IMR-90 (cell line): ENCODE measurements at places on chromosomes 12 and 14.

DNA sequence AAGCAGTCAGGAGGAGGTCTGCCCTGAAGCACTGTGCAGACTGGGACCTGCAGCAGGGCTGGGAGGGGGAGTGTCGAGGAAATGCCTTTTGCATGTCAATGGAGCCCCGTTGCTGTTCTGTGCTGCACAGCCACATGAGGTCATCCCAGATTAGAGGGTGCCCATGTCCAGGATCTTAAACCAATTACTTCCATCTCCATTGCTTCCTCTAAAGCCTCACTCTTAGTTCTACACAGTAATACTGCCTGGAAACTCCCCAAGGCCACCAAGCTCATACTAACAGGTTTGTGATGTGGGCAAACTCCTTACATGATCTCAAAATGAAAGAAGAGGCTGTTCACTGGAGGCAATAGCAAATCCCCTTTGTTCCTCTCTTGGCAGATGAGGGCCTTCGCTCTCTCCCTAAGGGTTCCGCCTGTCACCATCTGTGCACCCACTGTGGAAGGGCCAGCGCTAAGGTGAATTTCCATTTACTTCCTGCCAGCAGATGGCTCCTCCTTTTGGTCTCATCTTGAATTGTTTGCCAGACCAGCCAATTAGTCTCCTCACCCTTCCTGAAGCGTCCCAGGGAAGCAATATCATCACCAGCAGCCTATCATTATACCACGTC lies 35.4 kb upstream of the LTA4H start:
- H3K36me3 ChIP-seq: no peaks in the 10 kb centered on the region
- H3K27ac ChIP-seq: no peak overlapping the region
- H3K27me3 ChIP-seq: peaks cover 13% of the 10 kb centered on the region
- no peak overlapping the region for H3K4me3 ChIP-seq

DNA sequence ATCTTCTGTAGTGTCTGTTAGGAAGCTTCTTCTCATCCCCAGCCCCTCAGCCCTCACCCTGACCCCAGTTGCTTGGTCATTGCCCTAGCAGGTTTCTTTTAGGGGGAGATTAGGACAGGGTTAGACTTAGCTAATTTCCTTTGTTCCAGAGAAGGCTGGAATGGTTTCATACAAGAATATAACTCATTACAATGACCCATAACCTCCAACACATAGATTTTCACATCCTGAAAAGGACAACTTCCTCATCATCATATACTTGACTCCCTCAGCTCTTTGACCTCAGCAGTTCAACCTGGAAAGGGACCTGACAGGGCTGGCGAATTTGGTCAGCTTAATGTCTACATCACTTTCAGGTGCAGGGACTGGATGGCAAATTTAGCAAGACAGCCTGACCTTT lies 8.0 kb upstream of the BHLHE41 start:
- no peak overlapping the region for H3K27ac ChIP-seq
- no peaks in the 10 kb centered on the region for H3K4me1 ChIP-seq
- DNase-seq: no peak

DNA sequence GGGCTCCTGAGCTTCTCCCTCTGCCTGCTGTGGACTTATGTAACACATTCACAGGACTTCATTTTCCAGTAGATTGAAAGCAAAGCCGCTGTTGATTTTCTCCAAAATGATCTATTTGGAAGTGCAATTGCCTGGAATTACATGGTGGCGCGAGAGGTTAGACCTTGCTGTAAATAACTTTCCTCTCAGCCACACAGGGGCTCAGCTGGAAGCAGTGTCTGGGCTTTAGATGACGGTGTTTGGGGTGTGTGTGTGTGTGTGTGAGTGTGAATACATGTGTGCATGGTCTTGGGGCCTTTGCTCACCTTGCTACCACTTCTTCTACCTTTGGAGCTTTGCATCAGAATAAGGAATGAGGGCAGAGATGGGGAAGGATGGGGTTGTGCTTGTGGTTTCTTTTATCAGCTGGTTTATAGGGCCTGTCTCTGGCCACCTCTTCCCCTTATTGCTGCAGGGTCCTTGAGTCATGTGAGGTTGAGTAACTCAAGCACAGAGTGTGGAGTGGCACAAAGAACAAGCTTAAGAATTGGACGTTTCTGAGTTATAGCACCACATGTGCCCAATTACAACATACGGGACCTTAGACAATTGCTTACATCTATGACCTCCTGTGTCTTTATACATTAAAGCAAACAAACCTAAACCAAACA lies 280.6 kb downstream of the NRXN3 start:
- H3K4me1 ChIP-seq: no peaks in the 10 kb centered on the region
- no peaks in the 10 kb centered on the region for H3K36me3 ChIP-seq
- no peaks in the 10 kb centered on the region for H3K27me3 ChIP-seq

GRCh38 chr12:11884706-11885105 lies 186.0 kb upstream of the BCL2L14 start:
- H3K4me3 ChIP-seq: no peak overlapping the region
- peaks cover 13% of the 10 kb centered on the region for H3K36me3 ChIP-seq
- DNase-seq: peak; percentile 19

DNA sequence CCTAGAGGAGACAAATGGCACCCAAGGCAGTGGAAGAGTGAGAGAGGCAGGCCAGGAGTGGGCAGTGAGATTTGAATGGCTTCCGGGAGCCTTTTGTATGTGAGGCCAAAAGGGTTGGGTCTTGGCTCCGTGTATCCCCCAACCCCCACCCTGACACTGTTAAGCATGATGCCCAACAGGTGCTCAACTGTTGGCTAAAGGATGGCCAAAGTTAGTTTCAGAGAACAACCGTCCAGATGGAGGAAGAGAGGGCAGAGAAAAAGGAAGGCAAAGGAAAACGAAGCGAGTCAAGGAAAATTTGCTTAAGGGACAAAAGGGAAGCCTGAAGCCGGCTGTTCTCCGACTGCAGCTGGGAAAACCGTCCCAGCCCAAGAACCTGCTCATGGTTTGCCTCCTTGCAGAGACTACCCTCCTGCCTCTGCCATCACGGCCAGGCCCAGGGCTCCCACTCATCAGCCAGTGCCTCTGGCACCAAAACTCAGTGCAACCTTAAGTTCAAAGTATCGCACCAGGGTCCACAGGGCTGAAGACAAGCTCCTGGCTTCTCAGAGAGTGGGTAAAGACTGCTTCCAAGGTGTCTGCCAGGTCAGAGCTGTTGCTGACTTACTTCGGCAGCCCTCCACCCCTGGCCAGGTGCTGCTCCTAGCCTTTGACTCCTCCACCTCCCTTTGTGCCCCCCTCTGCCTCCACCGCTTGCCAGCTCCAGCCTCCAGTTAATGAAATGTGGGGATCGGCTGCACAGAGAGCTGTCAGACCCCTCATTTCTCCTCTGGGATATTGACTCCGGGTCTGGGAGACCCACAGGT lies 4.2 kb upstream of the C1QL4 start:
- no peaks in the 10 kb centered on the region for H3K36me3 ChIP-seq
- H3K27me3 ChIP-seq: peaks cover 87% of the 10 kb centered on the region
- H3K27ac ChIP-seq: no peak overlapping the region
- DNase-seq: no peak
- H3K4me1 ChIP-seq: peaks cover 8% of the 10 kb centered on the region; the same call in 1 of the 2 replicates

- no peaks in the 10 kb centered on the region for H3K36me3 ChIP-seq
- H3K27ac ChIP-seq: 0 out of 2 replicates have a peak overlapping the region, but pooled peaks have one; percentile 7
- H3K4me3 ChIP-seq: no peak overlapping the region
- DNase-seq: no peak
- H3K4me1 ChIP-seq: peaks cover 13% of the 10 kb centered on the region
Measured at GRCh38 chr12:50110127-50110761, 1.8 kb upstream of the COX14 start.

- no peaks in the 10 kb centered on the region for H3K4me1 ChIP-seq
- no peaks in the 10 kb centered on the region for H3K27me3 ChIP-seq
- no peak for DNase-seq
- H3K4me3 ChIP-seq: no peak overlapping the region
- no peaks in the 10 kb centered on the region for H3K36me3 ChIP-seq
Measured at GRCh38 chr14:42228611-42229010, 621.9 kb downstream of the LRFN5 start.

DNA sequence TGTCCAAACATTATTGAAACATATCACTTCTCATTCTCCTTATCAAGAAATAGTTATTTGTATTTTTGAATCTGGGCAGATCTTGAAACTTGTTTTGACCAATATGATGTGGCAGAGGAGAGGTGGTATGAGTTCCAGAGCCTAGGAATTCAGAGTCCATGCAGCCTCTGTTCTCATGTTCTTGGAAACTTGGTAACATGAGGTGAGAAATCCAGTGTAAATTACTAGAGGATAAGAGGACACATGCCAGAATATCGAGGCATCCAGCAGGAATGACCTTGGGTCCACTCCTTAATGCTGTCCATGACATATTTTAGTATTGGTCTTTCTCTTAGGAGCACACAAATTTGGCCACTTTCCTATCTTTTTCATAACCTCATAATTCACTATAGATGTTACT lies 1374.6 kb downstream of the FSCB start:
- DNase-seq: no peak
- H3K27ac ChIP-seq: no peak overlapping the region
- H3K27me3 ChIP-seq: no peaks in the 10 kb centered on the region
- no peak overlapping the region for H3K4me3 ChIP-seq
- no peaks in the 10 kb centered on the region for H3K36me3 ChIP-seq
- H3K4me1 ChIP-seq: no peaks in the 10 kb centered on the region

- no peak overlapping the region for H3K27ac ChIP-seq
- no peak overlapping the region for H3K4me3 ChIP-seq
- DNase-seq: no peak
- H3K27me3 ChIP-seq: no peaks in the 10 kb centered on the region
Measured at GRCh38 chr12:101165319-101165718, 44.7 kb downstream of the SLC5A8 start.

DNA sequence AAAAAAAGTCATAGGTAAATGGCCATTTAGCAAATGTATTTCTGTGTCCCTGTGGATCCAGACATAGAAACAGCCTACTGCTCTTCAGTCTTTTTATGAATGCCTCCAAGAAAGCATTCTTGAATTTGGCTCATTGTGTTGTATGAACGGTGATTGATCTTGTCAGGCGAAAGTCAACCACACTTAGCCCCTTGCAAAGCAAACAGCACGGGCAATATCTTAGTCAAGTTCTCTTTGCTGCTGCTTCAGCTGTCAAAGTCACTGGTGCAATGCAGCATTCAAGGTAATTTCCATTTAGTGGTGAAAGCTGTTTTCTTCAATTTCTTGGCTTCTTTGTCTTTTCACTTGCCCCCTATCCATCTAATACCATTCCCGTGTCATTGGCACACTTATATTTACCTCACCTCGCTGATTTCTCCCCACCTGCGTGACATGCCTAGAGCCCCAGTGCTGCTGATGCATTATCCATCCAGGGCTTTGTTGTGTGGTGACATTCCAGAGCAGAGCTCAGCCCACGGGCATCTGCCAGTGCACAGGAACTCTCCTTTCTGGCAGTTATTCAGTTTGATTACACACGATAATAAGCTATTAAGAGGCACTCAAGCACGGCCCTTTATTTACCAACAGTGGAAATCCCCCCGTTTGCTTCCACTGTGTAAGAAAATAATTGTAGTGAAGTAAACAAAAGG lies 362.3 kb upstream of the NOVA1 start:
- no peak for DNase-seq
- no peaks in the 10 kb centered on the region for H3K36me3 ChIP-seq
- no peaks in the 10 kb centered on the region for H3K27me3 ChIP-seq
- H3K4me3 ChIP-seq: no peak overlapping the region
- H3K4me1 ChIP-seq: no peaks in the 10 kb centered on the region
- no peak overlapping the region for H3K27ac ChIP-seq

DNA sequence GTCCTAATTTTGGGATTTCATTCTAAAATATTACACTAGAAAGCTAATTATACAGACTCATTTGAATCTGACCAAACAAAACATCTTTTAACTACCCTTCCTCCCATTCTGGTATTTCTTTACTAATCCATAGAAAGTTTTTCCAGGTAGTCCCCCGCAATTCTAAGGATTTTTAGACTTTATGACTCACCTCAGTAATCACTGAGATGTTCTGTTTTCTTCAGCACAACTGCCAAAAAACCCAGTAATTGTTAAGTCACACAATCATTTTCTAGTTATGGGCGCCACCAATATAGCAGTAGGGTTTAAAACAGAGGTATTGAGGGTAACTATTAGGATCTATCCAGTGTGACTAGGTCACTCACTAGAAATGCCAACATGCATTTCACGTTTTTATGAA lies 1.6 kb upstream of the ARID4A start:
- H3K4me3 ChIP-seq: peak overlapping the region; percentile 70
- DNase-seq: peak; percentile 29
- H3K4me1 ChIP-seq: no peaks in the 10 kb centered on the region
- H3K27me3 ChIP-seq: no peaks in the 10 kb centered on the region
- peaks cover 19% of the 10 kb centered on the region for H3K36me3 ChIP-seq

DNA sequence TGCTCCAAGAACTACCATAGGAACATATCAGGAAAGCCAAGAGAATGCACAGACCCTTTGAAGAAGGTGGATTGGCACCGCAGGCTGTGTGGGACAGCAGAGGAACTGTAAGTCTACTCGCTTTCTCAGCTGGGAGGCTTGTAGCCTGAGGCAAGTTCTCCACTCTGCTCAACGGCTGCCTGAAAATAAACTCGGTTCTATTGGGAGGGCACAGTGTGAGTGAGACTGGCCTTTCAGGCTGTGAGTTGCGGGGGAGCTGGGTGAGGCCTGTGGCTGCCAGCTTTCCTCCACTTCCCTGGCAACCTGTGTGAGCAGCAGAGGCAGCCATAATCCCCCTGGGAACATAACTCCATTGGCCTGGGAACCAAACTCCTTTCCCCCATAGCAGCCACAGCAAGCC lies 132.1 kb downstream of the ANKS1B start:
- no peak for DNase-seq
- H3K27ac ChIP-seq: no peak overlapping the region
- H3K36me3 ChIP-seq: no peaks in the 10 kb centered on the region

GRCh38 chr14:60002819-60003492 lies 83.0 kb downstream of the LRRC9 start:
- no peaks in the 10 kb centered on the region for H3K27me3 ChIP-seq
- H3K36me3 ChIP-seq: no peaks in the 10 kb centered on the region
- H3K27ac ChIP-seq: no peak overlapping the region
- DNase-seq: no peak

DNA sequence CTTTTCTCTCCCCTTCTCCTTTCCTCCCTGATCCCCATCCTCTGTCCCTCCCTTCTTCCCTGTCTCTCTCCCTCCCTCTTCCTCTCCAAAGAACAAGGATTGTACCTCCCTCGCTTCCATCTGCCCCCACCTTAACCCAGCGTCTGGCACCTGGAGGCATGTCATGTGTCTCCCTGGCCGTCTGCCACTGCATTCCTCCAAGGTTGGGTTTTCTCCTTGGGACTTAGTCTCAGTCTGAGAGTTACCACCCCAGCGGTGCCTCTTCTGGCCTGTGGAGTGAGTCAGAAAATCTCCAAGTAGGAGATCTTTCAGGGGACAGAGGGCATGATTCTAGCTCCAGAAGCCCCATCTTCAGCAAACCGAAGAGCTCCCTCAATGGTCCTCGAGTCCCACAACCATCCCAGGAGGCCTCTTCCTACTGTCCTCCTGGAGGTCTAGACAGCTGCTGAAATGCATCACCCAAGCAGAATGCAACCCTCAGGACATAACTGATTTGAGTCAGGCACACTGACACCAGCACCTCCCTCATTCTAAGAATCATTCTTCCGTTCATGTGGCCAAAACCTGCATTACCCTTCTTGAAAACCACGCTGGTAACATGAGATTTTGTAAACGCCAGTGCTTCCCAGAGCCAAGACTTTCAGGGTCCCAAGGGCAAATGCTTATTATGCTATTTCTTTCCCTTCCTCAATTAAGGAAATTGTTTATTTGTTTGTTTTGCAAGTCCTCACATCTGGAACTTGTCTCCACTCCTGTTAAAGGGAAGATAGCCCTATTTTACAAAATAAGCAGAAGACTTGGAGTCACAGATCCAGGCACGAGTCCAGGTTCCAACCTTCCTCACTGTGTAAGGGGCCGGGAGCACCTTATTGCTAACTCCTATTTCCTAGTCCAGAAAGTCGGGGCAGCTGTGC lies 463.2 kb downstream of the BCL11B start:
- H3K27me3 ChIP-seq: no peaks in the 10 kb centered on the region
- H3K4me1 ChIP-seq: no peaks in the 10 kb centered on the region
- no peak for DNase-seq
- no peak overlapping the region for H3K4me3 ChIP-seq
